ENCODE measurements at places on chromosomes 6 and 20.

DNA sequence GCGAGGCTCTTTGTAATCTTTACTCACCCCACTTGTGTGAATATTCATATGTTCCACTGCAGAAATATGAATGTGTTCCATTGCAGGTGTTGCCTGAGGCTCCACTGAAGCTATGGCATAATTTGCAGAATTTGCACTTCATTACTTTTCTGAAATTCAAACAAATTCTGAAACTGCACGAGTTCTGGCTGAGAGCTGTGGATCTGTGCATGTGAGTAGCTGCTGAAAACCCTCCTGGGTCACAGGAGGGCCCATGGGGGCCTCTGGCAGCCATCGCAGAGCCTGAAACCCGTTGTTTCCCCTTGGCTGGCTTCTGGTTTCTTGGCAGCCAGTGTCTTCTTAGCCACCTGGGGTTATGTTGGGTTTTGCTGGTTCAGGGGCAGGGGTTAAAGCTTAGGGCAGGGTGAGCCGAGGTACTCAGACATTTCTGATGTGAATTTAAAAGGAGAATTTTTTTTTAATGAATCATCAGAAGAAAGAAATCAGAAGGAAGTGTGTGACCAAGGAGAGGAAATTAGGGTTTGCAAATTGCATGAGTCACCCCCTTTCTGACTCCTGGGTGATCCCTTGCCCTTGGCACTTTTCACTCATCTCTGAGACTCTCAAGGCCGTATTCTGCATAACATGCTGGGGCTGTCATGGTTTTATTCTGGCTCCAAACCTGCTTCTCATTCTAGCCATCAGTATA, 40.6 kb downstream of the TOX2 start:
- DNase-seq, result peak; percentile 77

- DNase-seq, result no peak
Measured at GRCh38 chr6:117477988-117478852, 4.3 kb upstream of the DCBLD1 start.

GRCh38 chr6:116060572-116061283, at the start of gene FRK:
Gene FRK (minus strand): TSS chr6:116060891. CDS start chr6:116060311, 580 bp downstream.
- no peak for DNase-seq

- DNase-seq, result no peak
Measured at GRCh38 chr6:5562277-5562676, 301.0 kb downstream of the FARS2 start.

DNA sequence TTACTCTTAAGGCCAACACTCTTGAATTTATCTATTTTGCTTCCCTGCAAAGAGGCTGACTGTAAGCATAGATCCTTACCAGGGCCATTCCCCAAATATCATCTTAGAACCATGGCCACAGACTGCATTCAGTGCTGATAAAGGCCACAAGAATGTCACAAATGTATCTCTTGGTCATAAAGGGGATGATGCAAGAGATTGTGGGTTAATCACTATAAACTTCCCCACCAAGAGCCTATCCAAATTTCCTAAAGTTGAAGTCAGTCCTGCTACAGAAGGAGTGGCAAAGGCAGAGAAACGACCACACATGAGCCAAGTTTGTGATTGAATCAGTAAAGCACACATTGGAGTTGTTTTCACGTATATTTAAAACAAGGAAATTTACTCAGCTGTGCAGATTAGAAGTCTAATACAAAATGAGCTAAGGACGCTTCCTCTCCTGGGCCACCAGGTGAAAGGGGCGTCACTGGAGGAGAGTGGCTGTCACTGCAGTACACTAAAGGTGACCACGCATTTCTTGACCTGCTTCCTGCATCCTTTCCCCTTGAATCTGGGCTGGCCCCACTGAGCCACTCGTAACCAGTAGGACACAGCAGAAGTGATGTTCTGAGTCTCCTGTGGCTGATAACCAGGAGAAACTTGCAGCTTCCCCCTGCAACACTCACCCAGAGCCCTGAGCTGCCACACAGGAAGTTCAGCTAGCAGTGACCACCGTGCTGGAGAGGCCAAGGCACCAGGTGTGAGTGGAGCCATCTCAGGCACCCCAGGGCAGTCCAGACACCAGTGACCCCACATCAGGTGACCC, 181.9 kb downstream of the SYNDIG1 start:
- DNase-seq, result peak; percentile 79

GRCh38 chr20:57265997-57266290, 497 bp downstream of the BMP7 start:
- DNase-seq, result no peak

DNA sequence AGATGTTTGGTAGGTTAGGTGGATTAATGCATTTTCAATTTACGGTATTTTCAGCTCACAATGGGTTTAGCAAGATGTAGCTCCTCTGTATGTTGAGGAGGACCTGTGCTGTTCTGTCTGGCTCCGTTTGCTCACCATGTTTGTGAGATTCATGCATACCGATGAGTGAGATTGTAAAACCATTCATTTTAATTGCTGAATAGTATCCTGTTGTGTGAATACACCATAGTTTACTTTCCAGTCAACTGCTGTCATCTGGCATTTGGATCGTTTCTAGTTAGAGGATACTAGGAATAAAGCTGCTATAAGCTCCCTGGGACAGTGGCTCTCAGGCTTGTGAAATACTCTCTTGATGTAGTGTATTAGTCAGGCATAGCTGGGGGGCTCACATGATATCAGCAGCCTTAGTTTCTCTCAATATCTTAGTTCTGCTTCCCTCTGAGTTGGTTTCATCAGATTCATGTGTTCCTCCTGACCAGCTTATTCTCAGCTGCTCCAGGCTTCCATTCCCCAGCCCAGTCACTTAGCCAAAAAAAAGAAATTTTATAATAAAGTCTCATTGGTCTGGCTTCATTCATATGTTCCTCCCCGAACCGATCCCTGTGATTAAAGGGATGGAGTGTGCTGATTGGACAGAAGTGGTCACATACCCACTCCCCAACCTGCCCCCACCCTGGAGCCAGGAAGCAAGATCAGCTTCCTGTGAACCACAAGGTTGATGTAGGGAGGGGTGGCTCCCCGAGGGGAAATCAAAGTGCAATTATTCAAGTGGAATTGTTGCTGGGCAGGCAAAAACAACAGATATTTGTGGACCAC, 10.9 kb upstream of the B4GALT5 start:
- DNase-seq, result peak; percentile 34

DNA sequence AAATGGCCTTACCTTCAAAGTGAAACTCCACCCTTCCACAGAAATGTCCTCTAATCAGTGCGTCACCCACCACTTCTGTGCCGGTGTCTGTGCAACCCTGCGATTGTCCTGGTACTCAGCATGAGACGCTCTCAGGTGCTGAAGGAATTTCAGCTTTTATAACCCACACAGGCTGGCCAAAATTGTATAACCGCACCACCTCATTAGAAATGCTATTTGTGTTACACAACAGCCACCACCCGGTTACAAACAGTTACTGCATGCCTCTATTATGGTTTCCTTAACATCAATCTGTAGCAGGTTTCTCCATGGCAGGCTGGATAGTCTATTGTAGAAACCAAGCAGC, 51.5 kb downstream of the SLC23A2 start:
- no peak for DNase-seq

GRCh38 chr20:19841740-19842139, 83.7 kb downstream of the RIN2 start:
- no peak for DNase-seq

GRCh38 chr20:63697357-63697867, 960 bp downstream of the TNFRSF6B start:
- DNase-seq, result no peak

DNA sequence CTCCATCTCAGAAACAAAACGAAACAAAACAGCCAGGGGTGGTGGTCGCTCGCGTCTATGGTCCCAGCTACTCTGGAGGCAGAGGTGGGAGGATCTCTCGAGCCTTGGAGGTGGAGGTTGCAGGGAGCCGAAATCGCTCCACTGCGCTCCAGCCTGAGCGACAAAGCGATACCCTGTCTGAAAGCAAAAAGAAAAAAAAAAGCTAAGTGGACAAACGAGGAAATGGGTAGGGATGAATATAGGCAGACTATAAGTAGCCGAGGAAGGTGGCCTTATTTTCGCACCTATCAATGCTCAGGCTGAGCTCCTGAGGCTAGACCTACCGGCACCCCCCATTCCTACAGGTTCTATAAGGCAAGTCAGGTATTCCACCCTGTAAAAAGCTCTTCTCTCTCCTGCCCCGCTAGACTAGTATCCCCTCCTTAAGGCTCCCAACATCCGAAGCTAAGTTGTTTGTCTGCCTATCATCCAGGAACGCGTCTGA, 650 bp upstream of the CASP8AP2 start:
- no peak for DNase-seq

DNA sequence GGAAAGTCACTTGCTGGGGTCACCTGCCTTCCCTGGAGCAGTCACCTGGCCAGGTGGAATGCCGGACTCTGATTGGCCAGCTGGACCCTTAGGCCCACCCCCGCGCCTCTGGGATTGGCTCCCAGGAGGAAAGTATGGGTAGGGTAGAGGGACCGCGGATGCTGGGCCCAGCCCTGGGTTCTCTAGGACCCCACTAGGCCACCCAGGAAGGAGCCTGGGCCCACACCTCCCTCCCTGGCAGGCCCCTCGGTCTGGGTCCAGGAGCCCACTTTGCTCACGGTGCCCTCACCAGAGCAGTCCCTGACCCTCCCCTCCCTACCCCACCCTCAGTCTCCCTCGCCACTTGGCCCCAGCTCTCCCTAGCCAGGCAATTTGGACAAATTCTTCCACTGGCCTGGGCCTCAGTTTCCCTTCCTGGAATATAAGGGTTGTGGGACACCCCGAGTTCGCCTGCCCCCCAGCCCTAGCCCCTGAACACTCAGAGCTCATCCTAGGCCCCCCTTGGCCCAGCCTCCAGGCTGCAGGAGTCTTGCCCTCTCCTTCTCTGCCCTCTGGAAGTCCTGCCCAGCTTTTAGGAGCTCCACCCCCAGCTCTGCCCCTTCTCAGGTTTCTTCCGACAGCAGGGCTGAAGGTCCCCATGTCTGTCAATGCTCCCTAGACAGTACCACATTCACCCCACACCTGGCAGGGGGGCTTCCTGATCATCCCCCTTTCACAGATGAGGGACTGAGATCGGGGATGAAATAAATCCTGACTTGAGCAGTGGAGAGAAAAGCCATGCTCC, 299.6 kb downstream of the TAF4 start:
- DNase-seq, result no peak

DNA sequence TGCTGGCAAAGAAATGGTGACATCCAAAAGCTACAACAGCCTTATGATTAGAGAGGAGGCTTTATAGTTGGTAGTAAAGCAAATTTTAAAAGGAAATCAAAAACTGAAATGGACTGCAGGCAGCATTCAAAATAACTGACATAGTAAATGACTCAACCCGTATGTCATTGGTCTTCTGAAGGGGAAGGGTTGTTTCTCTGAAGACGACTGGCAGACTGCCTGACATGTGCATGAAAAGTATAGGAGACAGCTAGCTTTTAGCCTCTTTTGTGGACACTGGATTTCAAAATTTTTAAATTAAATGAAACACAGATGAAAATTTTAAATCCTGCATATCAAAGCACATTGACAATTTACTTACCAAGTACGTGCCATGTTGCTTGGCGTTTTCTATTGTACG, 90.7 kb downstream of the TRMT6 start:
- DNase-seq, result no peak

- no peak for DNase-seq
Measured at GRCh38 chr6:4925580-4925979, 78.3 kb downstream of the RPP40 start.

GRCh38 chr6:81978230-81978629, 225.7 kb upstream of the TENT5A start:
- no peak for DNase-seq

- no peak for DNase-seq
Measured at GRCh38 chr20:57693002-57693582, 16.7 kb downstream of the PMEPA1 start.

DNA sequence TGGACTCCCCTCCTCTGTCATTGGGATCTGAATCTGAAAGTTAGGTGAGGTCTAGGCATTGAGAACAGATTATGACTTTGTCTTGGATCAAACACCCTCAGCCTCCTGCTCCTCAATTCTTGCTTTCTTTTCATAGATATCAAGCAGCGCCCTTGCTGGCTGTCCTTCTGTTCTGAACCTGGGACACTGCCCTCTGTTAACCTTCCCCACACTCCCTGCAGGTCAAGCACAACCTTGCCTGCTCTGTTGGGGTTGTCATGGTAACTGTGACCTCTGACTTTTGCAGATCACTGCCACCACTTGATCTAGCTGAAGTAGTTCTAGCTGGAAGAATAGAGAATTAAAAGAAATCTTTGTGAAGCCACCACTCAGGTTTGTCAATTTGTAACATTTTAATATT, 16.4 kb upstream of the MICA start:
- DNase-seq, result no peak
